Inflammatory macrophage treated with lipopolysaccharide for 1 hour (primary cell): ENCODE measurements at places on chromosomes 1 and 21.

GRCh38 chr1:165793951-165794350 is 25.3 kb upstream of the TMCO1 start:
- no peak for DNase-seq

DNA sequence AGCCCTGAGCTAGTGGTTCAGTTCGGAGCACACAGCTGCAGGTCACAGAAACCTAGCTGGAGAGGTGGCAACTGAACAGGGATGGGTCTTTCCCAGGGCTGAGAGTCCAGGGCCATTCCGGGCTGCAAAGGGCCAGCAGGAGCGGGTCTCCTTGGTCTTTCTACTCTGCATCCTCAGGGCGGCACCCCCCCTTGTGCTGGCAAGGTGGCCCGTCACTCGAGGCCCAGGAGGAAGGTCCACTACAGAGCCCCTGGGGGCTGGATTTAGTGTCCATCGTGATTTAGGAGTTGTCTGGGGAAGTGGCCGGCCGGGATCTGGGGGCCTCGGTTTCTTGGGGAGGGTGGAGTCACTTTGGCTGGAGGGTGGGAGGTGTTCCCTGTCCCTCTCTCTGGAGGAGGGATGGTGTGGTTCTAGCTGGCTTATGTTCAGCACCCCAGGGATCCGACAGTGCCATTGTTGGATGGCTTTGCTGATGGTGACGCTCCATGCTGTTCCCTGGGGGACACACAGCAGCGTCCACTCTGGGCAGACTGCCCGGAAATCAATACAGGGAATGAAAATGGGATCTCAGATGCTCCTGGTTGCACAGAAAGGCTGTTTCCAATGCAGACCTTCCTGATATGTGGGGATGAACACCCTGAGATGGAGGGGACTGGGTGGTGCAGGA is 64.4 kb downstream of the UMODL1 start:
- no peak for DNase-seq

- DNase-seq, result peak; percentile 72
Measured at GRCh38 chr1:150352866-150353265, 11.1 kb upstream of the RPRD2 start.

DNA sequence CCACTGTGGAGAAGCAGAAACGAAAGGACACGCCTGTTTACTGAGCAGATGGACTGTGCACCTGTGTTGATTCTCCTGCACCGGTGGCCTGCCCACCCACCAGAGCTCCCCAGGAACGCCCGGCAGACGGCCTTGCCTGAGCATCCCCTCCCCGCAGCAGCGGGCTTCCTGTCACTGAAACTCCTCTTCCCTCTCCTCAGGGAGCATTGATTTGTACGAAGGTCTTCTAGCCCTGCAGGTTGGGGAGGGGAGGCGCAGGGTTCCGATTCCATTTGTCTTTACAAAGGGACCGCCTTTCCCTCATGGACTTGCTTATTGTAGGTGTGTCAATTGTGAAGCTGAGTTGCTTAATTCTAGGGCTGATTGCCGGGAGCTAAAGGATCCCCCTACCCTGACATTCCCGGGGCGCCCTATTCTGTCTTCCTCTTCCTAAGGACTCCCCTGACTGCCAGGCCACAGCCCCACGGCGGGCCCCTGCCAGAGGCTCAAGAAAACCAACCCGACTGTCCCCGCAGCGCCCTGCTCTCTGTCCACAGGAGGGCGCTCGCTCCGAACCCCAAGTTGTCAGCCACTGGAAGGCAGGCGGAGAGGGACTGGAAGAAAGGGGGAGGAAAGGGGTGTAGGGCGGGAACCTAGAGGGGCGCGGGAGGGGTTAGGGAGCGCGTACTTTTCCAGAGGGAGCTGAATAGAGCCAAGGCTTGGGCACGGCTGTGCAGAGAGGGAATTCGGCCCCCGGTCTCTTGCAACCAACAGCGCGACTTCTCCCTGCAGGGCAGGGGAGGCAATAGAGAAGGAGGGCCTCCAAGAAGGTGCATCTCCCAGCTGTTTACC is 2.8 kb downstream of the S100A6 start:
- peak; percentile 65 for DNase-seq

DNA sequence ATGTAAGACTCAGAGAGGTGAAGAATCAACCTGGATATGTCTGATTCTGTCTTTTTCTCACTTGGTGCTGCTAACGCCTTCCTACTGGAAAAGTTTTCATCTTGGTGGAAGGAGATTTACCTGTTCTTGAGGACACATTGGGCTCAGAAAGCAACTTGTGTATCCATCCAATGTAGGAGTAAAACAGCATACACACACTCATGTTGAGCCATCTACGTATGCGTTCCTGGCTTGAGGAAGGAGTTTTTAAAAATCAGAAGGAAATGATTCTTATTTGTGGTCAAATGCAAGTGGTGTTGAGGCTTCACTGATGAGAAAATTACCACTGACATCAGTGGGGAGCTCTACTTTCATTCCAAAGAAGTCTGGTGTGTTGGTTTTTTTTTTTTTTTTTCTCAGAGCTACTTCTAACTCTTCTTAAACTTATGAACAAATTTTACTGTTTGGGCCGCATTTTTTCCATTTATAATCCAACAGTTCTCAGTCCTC is 25.6 kb downstream of the XCL2 start:
- DNase-seq, result no peak

DNA sequence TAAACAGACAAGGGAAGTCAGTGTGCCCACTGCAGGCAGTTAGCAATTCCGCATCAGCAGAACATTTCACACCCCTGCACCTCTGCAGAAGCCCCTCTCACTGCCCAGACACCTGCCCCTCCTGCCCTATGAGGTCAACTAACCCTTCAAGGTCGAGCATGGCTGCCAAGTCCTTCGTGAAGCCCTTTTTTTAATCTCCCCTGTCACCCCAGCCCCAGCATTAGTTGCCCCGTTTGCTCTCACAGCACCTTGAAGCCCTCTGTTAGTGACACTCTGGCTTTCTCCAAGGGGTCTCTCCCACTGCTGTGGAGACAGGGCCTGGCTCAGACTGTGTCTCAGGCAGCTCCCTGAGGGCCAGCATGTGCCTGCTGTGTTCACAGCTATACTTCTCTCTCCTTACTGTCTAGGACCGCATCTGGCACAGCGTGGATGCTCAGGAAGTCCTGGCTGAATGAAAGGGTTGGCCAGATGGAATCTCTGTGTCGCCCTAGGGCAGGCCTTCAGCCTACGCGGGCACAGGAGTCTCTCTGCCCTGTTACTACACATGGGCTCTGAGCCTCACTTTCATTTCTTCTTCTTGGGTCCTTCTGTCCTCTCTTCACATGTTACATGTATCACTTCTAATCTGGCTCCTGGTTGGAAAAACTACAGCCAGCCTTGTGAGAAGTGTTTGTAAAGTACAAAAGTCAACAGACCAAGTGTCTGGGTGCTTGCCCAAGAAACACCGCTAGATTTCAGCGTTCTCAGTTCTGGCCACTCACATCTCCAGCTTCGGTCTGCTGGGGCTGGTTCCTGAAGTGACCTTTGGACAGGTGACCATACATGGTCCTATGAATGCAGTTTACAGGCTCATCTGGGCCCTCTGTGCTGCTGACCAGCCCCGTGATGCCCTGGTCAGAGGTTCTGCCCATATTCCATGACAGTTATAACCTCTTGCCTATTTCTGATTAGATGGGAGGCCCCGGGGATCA is 19.7 kb downstream of the SLC2A1 start:
- no peak for DNase-seq

DNA sequence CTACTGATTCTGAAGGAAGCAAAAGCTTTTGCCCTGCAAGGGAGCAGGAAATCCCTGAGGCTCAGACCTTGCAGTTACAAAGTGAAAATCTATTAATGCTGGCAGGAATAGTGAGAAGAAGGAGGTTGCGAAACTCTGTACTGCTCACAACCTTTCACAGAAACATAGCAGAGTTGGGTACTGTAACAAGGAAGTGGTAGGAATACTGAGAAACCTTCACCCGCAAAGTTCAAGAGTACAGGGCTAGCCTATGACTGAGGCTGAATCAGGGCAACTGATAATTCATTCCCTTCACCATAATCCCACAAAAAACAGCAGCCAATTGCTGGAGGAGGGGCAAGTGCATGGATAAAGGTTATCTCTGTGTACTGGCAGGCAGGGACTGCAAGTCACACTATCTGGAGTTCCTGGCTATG is 23.9 kb upstream of the KCTD3 start:
- DNase-seq, result peak; percentile 50

DNA sequence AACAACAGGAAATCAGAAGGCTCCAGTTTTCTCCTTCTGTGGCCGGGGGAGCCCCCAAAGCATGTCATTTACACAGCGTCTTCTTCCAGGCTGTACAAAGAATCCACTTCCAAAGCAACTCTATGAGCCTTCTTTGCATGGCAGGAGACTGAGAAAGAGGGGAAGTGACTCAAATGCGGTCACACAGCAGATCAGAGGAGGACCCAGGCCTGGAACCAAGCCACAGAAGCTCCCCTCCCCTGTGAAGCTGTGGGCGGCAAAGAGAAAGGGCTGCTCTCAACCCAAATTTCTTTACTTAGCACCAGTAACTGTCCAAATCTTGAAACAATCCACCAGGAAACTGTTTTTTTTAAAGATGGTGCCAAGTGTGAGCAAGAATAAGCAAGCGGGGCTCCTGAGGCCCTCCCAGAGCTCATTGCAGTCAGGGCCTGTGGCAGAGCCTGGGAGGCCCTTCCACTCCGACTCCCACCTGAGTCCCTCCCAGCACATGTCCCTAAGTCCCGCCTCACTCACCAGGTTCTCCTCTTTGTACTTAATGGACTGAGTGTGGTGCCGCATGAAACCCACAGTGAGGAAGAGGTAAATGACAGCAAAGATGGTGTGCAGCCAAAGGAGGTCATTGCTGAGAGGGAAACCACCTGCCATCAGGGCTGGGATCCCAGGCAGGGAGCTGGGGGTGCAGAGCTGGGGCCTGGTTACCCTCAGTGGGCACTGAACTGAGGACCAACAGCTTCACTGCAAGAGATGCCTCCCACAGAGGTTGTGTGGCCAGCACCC is 15.9 kb downstream of the TMEM63A start:
- peak; percentile 76 for DNase-seq

- no peak for DNase-seq
Measured at GRCh38 chr1:48761411-48761810, 15.3 kb downstream of the BEND5 start.

- no peak for DNase-seq
Measured at GRCh38 chr1:215276582-215276981, 194.0 kb downstream of the KCNK2 start.

- no peak for DNase-seq
Measured at GRCh38 chr1:48627486-48627885, 149.2 kb downstream of the BEND5 start.
